Stimulated activated effector memory CD8-positive, alpha-beta T cell treated with anti-CD3 and anti-CD28 coated beads, Interleukin-12 subunit alpha, Interleukin-12 subunit beta, amount 100 ng/mL, for 72 hours (primary cell): ENCODE measurements at places on chromosomes 7 and 10.

- DNase-seq = peak; percentile 41
Measured at GRCh38 chr7:99618726-99619125, 2.0 kb downstream of the ZSCAN25 start.

- no peak for DNase-seq
Measured at GRCh38 chr10:116653885-116654284, 33.1 kb downstream of the PNLIPRP2 start.

GRCh38 chr10:103533827-103534226, 40.3 kb downstream of the NEURL1 start:
- DNase-seq = no peak

DNA sequence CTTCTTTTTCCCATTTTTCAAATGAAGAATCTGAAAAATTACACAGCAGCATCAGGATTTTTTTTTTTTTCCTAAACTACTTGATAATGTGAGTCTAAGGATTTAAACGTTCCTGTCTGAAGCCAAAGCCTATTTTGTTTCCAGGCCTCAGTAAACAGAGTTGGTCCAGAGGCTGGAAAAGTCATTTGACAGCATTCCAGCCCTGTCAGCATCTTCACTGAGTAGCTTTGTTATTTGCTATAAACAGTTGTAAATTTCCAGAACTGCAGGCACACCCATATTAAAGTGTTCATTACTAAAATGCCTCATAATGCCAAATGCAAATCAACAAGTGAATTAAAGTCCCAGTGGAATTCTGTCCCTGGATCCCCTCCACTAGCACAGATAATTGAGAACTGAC, 35.5 kb upstream of the KMT2E start:
- no peak for DNase-seq

- DNase-seq = no peak
Measured at GRCh38 chr7:10708447-10708846, 265.2 kb upstream of the PHF14 start.

- DNase-seq = no peak
Measured at GRCh38 chr10:100864978-100865377, 47.8 kb upstream of the SLF2 start.

- no peak for DNase-seq
Measured at GRCh38 chr10:15630353-15630752, 89.4 kb downstream of the ITGA8 start.

DNA sequence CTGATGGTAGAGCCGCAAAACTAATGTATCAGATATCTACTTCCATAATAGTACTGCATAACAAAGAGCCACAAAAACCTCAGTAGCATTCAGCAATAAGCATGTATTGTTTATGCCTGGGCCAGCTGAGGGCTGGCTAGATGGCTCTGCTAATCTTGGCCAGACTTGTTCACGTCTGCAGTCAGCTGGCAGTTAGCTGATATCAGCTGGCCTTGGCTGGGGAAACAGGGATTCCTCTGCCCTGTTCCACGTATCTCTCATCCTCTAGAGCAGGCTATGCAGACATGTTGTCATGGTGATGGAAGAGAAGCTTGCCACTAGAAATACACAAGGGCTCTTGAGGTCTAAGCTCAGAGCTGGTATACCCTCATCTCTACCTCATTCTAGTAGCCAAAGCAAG, 62.9 kb downstream of the GRM8 start:
- no peak for DNase-seq

DNA sequence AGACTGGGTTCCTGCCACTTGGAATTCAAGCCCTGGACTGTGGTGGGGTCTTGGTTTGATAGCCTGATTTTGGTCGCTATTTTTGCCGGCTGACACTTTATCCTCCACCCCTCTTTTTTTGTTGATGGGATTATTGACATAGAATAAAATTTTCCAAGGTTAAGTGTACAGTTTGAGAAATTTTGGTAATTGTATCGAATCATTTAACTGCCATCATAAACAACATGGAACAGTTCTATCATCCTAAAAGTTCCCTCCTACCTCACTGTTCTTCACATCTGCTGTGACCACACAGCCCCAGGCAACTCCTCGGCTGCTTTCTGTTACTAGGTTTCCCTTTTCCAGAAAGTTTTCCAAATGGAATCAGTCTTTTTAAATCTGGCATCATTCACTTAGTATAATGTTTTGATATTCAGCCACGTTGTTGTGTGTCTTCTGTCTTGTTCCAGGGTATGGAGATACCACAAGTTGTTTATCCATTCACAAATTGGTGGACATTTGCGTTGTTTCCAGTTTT, 50.6 kb upstream of the STEAP1B start:
- no peak for DNase-seq

DNA sequence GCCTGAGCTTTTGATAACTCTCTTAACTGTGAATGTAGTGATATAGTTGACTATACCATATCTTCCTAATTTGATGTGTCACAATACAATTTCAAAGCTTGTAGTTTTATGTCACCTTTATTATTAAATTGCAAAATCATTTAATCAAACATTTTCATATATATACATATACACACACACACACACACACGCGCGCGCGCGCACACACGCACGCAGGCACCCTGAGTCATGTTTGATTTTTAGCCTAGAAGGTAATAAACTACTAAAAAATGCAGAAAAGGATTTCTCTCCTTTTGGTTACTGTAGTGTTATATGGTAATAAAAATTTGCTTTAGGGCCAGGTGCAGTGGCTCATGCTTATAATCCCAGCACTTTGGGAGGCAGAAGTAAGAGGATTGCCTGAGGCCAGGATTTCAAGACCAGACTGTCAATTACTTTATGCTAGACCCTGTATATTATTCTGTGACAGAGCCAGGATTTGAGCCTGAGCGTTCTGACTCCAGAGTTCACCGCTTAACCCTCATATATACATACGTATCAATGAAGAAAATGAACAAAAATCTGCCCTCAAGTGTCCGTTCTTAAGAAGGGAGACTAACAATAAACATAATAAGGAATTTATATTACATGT, 89.6 kb downstream of the PODXL start:
- DNase-seq = no peak

DNA sequence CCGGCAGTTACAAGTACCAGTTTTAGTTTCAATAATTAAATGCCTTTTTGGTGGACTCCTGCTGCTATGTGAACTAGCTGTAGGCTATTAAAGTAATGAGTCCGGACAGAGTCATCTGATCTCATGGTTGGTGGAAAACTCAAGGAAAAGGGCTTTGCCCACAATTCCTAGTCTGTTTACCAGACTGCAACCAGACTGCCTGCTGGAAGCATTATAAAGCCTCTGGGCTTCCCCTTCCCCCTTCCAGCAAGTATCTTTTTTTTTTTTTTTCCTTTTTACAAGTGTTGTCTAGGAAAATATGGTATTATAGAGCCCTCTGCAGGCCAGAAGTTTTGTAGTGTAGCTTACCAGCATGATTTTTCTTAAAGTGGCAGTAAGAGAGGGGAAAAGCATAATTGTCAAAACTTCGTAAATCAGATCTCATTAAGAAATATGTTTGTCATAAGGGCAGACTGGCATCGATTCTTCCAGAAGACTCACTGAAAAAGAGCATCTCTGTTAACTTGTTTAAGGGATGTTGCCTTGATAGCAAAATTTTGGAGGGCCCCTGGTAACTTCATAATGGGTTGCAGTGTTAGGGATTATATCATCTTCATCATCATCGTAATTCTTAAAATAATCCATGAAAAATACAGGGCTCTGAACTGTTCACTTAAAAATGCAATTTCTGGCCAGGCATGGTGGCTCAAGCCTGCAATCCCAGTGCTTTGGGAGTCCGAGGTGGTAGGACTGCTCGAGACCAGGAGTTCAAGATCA, 181.3 kb downstream of the TAX1BP1 start:
- DNase-seq = no peak

- peak; percentile 74 for DNase-seq
Measured at GRCh38 chr10:22505911-22506685, 160.8 kb downstream of the SPAG6 start.

GRCh38 chr10:108787932-108788331, 1135.4 kb downstream of the XPNPEP1 start:
- no peak for DNase-seq

- DNase-seq = no peak
Measured at GRCh38 chr7:108425714-108426275, 30.4 kb downstream of the NRCAM start.
